ENCODE measurements at places on chromosomes 4 and X. TPM values are rescaled to one million over a fixed set of nuclear protein-coding genes. Genes with fewer than 3 reads are reported as not detected.

LPAR4 gene
- polyA plus RNA-seq: not detected

SGMS2 gene
- 4.1 TPM for polyA plus RNA-seq

DNA sequence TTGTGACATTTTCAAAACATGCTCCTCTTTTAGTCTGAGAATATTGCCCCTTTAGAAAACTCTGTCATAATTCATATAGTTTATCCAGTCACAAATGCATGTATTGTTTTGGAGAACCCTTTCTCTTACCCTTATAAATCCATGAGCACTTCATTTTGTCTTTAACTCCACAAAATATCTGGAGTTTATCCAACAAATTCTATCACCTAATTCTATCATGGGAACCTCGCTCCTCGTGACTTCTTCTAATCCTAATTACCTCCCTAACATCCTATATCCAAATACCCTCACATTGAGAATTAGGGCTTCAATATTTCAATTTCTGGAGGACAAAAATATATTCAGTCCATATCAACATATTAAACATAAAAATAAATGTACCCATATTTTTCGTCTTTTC lies 1565.9 kb downstream of the ARAP2 start:
- no peak for DNase-seq

DNA sequence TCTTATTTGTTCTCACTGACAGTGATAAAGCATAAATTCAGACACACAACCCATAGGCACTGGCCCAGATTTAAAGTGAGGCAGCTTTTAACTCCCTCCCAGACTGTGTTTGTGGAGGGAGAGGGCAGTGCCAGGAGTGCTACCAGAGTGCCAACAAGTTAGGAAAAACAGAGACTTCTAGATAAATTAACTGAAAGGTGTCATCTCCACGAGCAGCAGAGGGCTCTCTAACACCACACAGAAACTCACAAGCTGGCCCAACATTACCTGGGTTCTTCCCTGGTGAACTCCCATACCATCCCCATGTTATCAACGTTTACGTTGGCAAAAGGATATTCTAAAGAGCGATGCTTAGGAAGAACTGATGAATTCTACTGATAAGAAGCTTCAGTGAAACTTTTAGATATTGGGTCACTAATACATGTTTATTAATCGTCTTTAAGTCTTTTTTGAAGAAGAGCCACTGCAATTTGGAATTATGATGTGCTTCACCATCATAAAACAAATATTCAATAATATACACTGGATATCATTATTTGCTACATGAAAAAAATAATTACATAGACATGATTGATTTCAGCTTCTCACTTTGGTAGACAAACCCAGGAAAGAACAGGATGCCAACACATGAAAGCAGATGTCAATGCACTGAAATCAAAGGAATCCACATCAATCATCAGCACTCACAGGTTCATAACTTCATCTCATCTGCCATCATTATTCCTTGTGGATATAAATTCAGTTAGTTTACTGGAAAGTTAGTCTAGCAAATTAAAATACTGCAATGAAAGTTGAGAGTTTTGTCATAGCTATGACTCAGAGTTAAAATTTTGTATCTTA lies 121.2 kb upstream of the NAP1L5 start:
- DNase-seq: peak; percentile 29

- DNase-seq: no peak
These were observed 772 bp upstream of the FBXW7 start for GRCh38 chr4:152536545-152537182.

DNA sequence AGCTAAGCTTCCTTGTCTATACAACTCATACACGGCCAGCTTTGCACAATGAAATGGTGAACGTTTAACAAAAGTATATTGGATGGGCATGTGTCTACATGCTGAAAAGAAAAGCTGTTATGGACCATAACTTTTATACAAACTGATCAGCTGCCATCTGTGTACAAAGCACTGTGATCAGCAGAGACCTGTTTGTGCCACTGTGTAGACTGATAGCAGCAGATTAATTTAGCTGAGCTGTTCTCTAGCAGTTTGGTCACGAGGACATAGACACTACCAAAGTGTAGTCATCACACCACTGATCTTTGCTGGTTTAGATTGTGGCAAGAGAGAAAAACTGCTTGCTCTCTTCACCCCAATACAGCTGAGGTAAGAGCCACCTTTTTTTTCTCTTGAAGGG lies 124.5 kb downstream of the RAPGEF2 start:
- peak; percentile 65 for DNase-seq

All from foreskin keratinocyte (primary cell).